ENCODE measurements at places on chromosomes 3 and 15. TPM values are rescaled to one million over a fixed set of nuclear protein-coding genes. Genes with fewer than 3 reads are reported as not detected.

ZIC4 gene
- 0.06 TPM for total RNA-seq

C3orf85 gene
- total RNA-seq = not detected

HHLA2 gene
- total RNA-seq = not detected

EFCAB12 gene
- not detected for total RNA-seq

ABHD2 gene
- 112 TPM for total RNA-seq

All from aortic smooth muscle cell (primary cell).